ENCODE measurements at places on chromosomes 12 and 14.

DNA sequence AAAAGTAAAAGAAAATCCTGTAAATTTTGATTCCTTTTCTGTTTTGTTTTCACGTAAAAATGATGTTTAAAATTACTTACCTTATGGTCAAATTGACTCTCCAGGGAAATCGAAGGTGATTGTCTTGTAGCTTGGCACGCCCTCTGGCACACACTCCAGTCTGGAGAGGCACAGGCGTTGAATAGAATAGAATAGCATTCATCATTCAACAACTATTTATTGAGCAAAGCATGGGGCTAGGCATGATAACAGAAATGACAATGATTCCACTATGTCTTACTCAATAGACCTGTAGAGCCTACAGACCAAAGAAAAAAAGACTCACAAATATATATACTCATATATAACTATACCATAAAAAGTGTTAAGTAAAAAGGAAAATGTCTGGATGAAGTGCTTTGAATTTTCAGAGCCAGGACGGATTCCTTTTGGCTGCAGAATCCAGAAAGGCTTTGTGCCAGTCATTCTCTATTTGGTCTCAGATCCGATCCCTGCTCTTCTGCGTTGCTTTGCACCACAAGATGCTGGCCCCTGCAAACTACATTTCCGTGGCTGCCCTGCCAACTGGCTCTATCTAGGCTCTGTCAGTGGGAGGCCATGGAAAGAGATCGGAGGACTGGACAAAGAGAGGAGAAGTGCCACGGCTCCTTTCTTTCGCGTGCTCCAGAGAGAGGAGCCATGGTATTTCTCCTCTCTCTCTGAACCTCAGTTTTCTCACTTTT is 231.8 kb downstream of the CRADD start:
- no peak for DNase-seq

- DNase-seq: no peak
Observed at GRCh38 chr12:84497819-84498218, 414.8 kb downstream of the SLC6A15 start.

GRCh38 chr12:64538121-64538520 is 72.2 kb upstream of the RASSF3 start:
- no peak for DNase-seq

GRCh38 chr12:20028033-20028432 is 340.3 kb upstream of the PDE3A start:
- DNase-seq: no peak

DNA sequence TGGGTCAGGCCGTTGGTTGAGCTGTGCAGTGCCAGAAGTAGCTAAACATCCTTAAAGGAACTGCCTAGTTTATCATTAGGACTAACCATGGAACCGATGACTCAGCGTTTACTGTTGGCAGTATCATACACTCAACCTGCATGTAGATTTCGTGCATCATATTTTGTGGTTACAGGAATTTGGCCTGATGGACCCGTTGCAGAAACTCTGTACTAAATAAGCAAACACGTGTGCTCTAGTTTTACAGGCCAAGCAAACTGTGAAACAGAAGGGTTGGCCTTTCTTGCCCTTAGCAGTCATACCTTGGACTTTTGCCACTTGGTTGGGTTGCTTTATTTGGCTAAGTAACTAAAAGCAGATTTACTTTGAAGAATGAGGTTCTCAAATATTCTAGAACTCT is 35.6 kb downstream of the DGLUCY start:
- DNase-seq: no peak

DNA sequence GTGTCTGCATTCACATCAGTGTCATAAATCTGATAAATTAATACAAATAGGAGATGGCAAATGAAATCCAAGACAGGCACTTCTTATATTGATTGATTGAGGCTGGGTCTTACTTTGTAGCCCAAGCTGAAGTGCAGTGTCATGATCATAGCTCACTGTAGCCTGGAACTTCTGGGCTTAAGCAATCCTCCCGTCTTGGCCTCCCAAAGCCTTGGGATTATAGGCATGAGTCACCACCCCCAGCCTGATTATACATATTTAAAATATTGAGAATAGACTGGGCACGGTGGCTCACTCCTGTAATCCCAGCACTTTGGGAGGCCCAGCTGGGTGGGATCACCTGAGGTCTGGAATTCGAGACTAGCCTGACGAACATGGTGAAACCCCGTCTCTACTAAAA is 51.3 kb downstream of the MARK3 start:
- DNase-seq: no peak

GRCh38 chr14:53824061-53824460 is 132.6 kb downstream of the BMP4 start:
- DNase-seq: no peak

GRCh38 chr12:116933512-116934246 is 22.9 kb downstream of the FBXW8 start:
- no peak for DNase-seq

DNA sequence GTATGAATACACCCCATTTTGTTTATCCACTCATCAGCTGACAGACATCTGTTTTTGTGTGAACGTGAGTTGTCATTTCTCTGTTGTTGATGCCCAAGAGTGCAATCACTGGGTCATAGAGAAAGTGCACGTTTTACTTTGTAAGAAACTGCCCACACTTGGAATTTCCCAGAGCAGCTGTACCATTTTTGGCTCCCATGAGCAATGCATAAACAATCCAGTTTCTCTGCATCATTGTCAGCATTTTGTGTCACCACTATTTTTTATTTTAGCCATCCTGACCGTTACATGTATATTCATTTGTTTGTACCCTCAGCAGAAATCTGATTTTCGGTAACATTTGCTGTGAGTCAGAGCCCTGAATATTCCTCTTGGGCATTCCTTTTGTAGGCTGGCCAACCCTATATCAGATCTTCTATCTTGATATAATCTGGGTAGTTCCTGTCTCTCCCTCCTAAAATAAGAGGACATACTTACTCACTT is 62.7 kb downstream of the RBM19 start:
- DNase-seq: no peak

Data from effector memory CD8-positive, alpha-beta T cell (primary cell).